Stimulated activated CD8-positive, alpha-beta memory T cell treated with anti-CD3 and anti-CD28 coated beads, Interleukin-7, amount 100 ng/mL, for 1 hour (primary cell): ENCODE measurements at places on chromosomes 4 and X.

- no peak for DNase-seq
Observed at GRCh38 chr4:131091896-131092295, 1995.9 kb downstream of the C4orf33 start.

DNA sequence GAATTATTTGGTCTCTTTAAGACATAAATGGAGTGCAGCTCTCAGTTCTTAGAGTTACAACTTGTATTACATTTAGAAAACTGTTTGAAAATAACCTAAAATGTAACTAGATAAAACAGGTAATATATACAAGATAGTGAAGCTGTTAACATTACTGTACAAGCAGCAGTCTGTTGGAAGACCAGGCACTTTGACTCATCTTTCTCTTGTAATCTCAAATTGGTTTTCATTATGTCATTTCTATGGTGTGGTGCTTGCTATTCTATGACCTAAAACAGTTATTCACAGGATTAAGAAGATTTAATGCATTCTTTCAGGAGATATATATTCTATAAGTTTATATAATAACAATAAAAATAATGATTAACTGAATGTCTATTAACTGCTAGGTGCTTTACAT lies 282.5 kb upstream of the PITX2 start:
- no peak for DNase-seq

DNA sequence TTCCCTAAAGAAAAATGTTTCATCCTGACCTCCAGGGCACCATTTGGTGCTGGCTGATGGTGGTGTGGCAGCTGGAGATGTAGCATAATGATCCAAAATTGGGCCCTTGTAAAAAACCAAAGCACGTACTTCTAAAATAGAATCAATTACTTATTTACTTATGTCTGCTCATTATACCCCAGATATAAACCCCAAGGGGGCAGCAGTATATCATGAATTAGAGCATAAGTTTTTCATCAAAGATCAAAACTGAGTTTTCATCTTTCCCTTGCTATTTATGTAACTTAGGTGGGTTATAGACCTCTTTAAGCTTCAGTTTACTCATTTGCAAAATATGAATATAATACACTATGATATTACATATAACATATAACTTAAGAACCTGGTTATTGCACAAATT lies 241.1 kb downstream of the TACR3 start:
- DNase-seq, result no peak

GRCh38 chr4:87511500-87511899 lies 17.7 kb downstream of the SPARCL1 start:
- DNase-seq, result no peak

DNA sequence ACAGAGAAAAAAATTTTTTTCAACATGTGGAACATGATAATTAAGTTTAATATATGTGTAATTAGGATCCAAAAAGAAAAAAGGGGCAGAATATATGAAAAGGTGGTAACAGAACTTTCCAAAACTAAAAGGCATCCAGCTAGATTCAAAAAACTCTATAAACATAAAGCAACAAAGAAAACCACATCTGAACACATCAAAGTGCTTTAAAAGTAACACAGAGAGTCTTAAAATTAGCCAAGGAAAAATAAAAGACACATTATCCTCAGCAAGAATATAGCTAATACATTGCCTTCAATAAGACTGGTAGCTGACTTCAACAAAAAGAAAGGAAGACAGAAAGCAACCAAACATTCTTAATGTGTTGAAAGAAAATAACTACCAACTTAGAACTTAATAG lies 8.2 kb downstream of the CLOCK start:
- DNase-seq, result no peak

GRCh38 chrX:102976286-102976685 lies 39.2 kb downstream of the RAB40AL start:
- DNase-seq, result no peak

GRCh38 chr4:26161030-26161824 lies 159.6 kb upstream of the RBPJ start:
- DNase-seq, result no peak

DNA sequence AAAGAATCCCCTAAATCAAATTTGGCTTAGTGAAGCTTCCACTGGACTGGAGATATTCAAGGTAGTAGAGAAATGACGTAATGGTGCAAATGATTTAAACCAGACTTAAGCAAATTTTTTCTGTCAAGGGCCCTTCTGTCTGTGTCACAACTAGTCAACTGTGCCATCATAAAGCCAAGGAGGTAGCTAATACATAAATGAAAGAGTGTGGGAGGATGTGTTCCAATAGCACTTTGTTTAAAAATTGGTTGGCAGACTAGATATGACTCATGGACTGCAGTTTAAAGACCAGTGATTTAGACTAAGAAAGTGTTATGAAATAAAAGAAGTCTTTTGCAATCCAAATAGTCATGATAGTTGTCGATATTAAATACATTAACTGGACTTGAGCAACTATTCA lies 24.3 kb upstream of the TEX13C start:
- DNase-seq, result no peak

DNA sequence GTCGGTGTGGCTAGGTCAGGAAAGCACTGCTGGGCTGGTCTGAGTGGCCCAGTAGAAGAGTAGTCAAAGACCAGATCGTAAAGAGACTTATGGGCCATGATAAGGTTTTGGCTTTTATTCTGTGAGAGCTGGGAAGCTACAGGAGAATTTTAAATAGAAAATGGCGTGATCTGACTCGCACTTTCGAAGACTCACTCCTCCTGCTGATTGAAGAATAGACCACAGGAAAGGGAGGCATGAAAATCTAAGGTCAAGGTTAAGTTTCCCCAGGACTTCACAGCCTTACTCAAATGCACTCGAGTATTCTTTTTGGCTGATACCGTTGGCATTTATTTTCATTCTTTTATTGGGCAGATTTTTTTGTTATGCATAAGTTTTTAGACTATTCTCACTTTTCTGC lies 231.4 kb upstream of the ANKRD50 start:
- DNase-seq, result no peak

DNA sequence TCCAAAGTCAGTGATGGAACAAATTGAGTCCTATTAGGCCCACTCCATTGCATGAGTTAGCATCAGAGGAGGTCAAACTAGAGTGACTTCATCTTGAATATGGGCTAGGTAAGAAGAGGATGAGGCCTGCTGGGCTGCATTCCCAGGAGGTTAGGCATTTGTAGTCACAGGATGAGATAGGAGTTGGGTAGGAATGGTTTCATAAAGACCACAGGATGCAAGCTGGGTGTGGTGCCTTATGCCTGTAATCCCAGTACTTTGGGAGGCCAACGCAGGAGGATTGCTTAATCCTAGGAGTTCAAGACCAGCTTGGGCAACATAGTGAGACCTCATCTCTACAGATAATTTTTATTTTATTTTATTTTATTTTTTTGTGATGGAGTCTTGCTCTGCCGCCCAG lies 26.8 kb downstream of the PDGFRA start:
- no peak for DNase-seq

- no peak for DNase-seq
Observed at GRCh38 chr4:152886201-152886600, 49.9 kb upstream of the FHDC1 start.

DNA sequence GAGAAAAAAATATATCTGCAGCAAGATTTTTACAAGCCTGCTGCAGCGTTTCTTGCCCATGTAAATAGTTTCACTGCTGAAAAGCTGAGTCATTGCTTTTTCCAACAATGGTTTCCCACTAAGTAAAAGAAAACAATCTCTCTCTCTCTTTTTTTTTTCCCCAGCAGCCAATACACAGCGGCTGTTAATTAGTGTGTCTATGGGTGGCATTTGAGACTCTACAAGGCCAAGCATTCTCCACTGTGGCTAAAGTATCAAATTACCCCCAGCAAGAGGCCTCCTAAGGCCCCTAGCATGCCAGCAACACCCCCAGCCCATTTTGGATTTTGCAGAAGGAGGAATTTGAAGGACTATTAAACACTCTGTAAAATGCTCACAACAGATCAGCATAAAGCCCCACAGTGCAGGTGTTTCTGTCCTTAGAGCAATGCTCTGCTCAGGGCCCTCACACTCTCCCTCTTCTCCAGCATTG lies 837.4 kb downstream of the TRIML1 start:
- DNase-seq, result no peak

DNA sequence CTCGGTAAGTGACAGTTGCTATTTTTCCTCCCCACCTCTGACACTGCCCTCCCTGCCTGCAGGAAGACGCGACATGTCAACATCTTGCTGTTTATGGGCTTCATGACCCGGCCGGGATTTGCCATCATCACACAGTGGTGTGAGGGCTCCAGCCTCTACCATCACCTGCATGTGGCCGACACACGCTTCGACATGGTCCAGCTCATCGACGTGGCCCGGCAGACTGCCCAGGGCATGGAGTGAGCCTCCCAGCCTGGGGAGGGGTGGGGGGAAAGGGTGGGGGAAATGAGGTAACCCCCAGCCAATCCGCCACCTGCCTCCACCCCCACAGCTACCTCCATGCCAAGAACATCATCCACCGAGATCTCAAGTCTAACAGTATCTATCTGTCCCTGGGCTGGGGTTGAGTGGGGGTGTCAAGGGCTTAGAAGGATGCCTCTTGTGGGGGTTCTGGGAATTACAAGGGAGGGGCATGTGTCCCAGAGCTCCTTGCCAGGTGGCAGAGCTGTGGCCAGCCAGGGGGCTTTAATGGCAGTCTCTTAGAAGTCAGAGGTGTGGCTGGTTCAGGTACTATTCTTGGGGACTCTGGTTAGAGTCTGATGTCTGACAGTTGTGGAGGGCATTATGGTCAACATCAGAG lies 7.8 kb downstream of the ARAF start:
- DNase-seq, result no peak

DNA sequence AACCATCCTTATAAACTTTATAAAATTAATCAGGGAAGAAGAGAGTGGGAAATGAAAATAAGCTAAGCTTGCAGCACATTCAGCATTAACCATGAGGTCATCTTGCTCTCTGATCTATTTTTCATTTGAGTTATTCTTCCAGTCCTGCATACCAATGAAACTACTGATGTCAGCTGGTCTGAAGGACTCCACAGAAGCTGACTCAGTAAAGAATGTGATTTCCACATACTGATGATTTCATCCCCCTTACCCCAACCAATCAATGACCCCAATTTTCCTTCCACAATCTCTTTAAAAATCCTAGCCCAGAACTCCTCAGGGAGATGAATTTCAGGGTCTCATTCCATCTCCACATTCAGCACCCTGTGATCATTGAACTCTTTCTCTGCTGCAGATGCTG lies 18.8 kb upstream of the DSPP start:
- DNase-seq, result no peak

- DNase-seq, result no peak
Observed at GRCh38 chr4:168304744-168305459, 13.7 kb downstream of the DDX60 start.

- no peak for DNase-seq
Observed at GRCh38 chrX:66675541-66675940, 36.7 kb upstream of the EDA2R start.

GRCh38 chrX:103681443-103681842 lies 5.1 kb downstream of the MORF4L2 start:
- DNase-seq, result no peak

DNA sequence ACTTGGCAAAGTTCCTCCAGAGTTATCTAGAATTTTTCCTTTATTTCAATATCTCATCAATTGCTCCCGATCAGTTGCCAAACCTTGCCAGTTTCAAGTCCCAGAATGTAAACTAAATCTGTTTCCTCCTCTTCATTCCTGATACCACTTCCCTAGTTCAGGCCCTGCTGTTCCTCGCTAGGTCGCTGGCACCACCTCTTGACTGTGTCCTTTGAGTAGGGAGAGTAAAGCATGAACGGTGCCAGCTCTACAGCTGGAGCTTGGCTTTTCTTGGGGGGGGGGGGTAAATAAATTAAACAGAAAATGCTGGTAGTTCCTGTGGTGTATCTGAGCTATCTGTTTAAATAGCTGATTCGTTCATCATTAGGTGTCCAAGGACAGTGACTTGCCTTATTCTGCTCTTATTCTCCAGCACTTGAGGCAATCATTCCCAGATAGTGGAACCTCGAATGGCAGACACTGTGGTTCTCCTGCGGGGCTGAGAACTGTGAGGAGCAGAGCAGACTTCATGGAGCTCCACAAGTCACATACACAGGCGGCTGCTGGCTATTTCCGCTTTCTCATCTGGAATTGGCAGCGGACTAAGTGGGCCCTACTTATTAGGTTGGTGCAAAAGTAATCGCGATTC lies 168.3 kb upstream of the FAT1 start:
- no peak for DNase-seq

DNA sequence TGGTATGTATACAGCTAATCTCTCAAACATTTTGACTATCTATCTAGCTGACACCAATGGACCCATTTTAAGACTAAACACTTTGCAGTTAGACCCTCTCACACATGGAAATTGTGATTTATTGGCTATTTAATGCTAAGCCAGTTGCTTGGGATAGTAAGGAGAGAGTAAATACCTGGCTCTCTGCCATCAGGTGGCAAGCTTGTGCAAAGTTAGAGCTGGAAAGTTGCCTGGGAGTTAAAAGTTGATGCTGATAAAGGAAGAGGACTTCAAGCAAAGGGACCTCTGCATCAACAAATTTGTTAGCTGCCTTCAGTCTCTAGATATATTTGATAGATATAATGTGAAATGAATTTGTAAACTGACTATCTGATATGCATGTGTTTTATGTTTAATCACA lies 61.1 kb downstream of the PACRGL start:
- DNase-seq, result no peak

DNA sequence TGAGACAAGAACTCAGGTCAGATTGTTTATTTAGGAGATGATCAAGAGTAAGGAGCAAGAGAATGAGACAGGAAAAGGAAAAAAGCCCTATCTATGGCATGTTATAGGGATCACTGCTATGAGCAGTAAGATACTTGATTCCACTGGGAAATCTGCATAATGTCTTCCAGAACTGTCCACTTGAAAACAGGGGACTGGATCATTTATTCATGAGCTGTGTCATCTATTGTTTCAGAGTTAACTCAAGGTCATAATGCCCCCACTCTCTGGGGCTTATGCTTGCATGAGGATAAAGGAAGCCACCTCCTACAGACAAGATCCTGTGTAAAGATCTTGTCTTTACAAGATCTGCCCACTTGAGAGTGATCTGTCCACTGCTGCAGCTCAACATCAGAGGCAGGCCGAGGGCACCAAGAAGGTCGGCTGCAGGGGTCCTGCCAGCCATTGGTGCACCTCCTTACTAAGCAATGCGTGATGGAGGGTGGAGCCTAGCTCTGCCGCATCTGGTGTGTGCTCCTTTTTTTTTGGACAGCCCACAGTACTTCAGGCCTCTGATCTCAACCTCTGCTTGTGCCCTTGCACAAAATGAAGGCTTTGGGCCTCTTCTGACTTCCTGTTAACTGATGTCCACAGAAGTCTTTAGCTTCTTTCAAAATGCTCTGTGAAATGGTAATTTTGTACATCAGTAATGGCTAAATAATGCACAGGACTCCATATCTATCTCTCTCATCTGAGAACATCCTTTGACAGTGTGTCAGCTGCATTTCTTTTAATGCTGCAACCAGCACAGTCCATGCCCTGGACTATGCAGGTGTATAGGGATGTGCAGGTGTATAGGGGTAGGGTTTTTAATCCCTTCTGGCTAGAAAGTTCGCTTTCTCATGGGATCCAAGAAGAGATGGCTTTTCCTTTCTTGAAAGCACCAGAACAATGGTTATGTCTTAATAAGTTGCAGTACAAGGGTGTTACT lies 95.9 kb upstream of the TRPC3 start:
- no peak for DNase-seq

- no peak for DNase-seq
Observed at GRCh38 chr4:119832776-119833175, 204.2 kb upstream of the PDE5A start.
